ENCODE measurements at places on chromosomes 2 and 18. TPM values are rescaled to one million over a fixed set of nuclear protein-coding genes. Genes with fewer than 3 reads are reported as not detected.
A peak's percentile ranks its signal among the peaks of the same experiment; 100 is the strongest.

DNA sequence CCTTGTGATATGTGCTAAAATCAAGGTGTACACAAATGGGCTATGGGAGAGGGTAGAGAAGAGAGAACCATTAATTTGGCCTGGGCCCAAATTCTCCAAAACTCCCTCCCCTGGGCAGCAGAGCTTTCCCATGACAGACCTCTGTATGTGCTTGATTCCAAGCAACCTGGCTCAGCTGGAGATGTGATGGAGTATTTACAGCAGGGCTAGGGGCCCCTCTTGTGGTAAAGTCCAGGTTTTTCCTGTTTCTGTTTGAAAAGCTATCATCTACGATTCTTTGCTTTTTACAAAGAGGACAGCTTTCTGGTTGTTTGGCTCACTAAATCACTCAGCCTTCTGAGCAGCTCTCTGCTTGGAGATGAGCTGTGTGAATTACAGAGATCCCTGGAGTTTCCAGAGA, 40.3 kb downstream of the KCNS3 start:
- peak; percentile 51 for DNase-seq

The NT5DC4 gene
- polyA plus RNA-seq, result not detected

DNA sequence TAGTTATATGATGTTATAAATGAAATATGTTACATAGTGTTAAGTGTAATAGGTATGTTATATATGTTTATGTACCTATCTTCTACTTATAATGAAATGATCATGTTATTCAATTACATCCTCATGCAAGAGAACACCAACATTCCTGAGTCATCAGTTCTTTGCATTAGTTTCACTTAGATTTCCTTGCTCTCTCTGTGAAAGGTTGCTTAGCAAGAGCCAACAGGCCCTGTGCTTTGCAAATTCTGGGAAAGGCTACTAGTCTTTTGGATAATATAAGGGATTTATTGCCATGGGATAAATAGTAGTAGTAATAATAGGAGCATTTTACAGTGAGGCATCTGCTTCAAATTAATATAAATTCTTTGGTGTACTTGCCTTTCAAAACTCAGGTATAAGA, 274.8 kb downstream of the SP3 start:
- no peak for DNase-seq

The PARD6G gene
- polyA plus RNA-seq, result 9.0 TPM

DNA sequence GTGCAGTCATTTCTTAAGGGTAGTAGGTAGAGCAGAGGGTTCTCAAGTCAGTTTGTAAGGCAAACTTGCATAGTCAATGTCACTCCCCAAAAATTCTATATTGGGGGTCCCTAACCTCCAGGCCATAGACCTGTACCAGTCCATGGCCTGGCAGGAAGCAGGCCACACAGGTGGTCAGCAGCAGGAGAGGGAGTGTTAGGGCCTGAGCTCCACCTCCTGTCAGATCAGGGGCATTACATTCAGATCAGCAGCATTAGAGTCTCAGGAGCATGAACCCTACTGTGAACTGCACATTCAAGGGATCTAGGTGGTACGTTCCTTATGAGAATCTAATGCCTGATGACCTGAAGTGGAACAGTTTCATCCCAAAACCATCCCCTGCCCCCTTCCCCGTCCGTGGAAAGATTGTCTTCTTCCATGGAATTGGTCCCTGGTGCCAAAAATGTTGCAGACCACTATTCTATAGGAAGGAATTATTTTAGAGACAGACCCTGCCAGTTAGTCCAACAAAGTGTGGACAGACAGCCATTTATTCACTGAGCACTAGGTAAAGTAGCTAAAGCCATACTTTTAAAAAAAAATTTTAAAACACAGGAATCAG, 6.7 kb downstream of the COA5 start:
- DNase-seq, result peak; percentile 11

- peak; percentile 62 for DNase-seq
These were observed 1.2 kb downstream of the GATA6 start for GRCh38 chr18:22170421-22171257.

DNA sequence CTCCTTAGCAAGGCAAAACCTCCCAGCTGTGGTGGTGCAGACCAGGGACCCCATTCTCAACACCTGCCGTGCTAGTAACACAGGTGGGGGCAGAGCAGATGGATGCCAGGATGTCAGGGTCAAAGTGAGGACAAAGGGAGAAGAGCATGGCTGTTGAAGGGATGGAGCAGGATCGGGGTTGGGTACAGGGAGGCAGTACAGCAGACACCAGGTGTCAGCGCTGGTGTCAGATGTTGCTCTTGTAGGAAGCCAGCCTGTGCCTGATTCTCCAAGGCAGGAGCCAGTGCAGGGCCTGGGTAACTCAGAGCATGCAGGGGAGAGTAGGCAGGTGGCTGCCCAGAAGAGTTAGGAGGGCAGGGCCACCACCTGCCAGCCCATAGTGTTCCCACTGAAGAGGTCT, 222.1 kb upstream of the SPRED2 start:
- DNase-seq, result no peak
